Large intestine (tissue), 12 donors: ENCODE measurements at places on chromosomes 2 and 18.

DNA sequence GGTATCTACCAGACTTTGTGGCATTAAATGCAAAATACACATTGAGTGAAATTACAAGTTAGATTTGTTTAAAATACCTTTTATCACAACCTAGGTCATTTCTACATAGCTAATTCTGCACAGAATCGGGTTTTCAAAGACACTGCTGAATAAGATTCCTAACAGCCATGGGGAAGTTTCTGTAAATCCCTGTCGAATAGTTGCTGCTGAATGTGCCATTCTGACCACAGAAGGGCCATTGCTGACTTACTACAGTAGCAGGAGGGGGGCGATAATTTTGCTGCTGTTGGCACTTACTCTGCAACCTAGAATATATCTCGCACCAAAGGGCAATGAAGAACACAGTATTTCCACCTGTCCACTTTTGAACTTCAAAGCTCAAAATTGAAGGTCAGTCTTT is 232.8 kb downstream of the TCF4 start:
- DNase-seq, result no peak

- DNase-seq, result no peak
These were observed 54.5 kb upstream of the SPAG16 start for GRCh38 chr2:213229814-213230213.

GRCh38 chr2:129880971-129881370 is 98.5 kb upstream of the RAB6C start:
- DNase-seq, result no peak

GRCh38 chr2:143649226-143649740 is 520.1 kb downstream of the ARHGAP15 start:
- no peak for DNase-seq

DNA sequence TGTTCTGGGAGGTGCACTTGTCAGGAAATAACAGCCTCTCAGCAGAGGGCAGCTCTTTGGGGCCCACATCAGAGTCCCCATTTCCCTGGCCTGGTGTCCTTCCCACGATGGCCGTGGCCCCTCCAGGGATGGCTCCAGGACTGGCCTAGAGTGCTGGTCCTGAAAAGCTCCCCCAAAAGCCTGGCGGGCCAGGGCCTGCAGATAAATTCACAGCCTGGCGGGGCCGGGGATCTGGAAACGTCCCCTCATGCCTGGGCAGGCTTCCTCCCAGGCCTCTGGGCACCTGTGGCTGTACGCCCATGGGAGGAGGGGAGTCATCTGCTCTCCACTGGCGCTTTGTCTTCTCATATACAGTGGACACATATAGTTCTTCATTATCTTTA is 52.6 kb upstream of the HS6ST1 start:
- DNase-seq, result no peak

- no peak for DNase-seq
These were observed 19.2 kb downstream of the RALB start for GRCh38 chr2:120271711-120272379.

GRCh38 chr2:233445152-233445830 is 91.0 kb downstream of the DGKD start:
- DNase-seq, result no peak

DNA sequence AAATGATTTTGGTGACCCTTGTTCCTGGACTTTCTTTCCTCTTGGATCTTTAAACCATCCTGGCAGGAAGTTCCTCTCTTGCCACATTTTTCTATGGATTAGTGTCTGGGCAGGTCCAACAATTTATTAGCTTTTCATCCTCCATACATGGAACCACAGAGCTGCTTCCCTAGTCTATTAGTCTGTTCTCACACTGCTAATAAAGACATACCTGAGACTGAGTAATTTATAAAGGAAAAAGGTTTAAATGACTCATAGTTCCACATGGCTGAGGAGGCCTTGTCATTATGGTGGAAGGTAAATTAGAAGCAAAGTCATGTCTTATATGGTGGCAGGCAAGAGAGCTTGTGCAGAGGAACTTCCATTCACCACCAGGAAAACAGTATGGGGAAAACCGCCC is 122.9 kb downstream of the DDX1 start:
- DNase-seq, result no peak

DNA sequence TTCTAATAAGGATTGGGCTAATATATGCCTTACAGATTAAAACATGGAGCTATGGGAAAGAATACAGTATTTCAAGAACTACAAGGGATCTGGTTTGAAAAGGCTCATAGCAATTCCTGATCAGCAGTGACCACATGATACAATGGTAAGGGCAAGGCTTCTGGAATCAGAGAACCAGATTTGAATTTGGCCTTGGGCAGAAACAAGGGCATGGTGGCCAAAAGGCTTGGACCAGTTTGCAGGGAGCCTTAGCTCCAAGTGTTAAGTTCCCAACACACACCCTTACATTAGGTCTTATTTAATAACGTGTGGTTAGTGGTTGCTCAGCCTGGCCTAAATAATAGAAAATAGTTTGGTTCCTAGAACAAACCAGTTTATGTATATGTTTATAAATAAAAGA is 87.7 kb downstream of the ZAP70 start:
- no peak for DNase-seq

GRCh38 chr18:66440433-66440832 is 163.5 kb downstream of the CDH19 start:
- DNase-seq, result peak; percentile 15

DNA sequence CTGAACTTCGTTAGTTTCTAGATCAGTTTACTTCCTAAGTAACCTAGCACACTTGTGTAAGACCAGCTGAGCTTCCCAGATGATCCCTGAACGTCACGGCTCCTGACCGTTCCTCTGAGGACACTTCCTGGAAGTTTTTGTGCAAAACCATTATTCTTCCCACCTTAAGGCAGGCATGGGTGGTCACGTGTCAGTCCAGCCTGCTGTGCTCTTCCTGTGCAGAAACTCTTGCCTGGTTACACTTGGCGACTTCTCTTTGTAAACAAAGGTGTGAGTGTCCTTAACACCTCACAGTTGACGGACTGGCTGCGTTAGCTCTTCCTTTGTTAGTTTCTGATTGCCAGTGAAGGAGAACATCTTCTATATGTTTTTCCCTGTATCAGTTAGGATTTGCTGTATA is 118.3 kb downstream of the SH3RF3 start:
- DNase-seq, result peak; percentile 31

DNA sequence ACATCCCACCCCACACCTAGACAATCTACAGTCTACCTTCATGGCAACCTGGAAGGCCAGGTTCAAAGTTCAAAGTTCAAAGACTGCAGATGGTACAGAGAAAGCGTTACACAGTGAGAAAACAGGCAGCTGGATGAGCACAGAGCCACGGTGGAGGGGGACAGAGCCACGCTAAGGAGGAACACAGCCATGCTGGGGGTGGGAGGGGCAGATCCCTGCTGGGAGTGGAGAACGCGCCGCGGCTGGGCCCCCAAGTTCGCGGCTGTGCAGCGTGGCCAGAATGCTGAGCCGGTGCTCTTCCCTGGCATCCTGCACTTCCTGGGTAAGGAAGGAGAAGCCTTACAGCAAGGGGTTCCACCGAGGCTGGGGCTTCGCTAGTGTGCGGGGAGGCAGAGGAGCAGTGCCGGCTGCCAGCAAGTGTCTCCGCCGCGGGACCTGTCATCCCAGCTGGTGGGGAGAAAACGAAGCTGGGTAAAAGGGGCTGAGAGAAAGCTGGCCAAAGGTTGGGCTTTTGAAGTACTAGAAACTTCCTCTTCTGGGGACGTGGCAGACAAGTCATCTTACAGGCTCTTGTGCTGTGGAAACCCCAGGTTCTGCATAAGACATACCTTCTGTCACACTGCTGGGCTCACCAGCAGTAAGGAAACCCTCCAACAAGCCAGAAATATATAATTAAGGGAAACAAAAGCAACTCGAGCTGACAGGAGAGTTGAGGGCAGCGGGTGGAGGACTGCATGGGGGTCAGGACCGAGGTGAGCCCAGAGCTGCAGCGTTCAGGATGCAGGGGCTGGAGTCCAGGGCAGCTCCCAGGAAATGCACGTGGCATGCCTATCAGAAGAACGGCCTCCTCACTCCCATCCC is 115.5 kb downstream of the HDAC4 start:
- no peak for DNase-seq

DNA sequence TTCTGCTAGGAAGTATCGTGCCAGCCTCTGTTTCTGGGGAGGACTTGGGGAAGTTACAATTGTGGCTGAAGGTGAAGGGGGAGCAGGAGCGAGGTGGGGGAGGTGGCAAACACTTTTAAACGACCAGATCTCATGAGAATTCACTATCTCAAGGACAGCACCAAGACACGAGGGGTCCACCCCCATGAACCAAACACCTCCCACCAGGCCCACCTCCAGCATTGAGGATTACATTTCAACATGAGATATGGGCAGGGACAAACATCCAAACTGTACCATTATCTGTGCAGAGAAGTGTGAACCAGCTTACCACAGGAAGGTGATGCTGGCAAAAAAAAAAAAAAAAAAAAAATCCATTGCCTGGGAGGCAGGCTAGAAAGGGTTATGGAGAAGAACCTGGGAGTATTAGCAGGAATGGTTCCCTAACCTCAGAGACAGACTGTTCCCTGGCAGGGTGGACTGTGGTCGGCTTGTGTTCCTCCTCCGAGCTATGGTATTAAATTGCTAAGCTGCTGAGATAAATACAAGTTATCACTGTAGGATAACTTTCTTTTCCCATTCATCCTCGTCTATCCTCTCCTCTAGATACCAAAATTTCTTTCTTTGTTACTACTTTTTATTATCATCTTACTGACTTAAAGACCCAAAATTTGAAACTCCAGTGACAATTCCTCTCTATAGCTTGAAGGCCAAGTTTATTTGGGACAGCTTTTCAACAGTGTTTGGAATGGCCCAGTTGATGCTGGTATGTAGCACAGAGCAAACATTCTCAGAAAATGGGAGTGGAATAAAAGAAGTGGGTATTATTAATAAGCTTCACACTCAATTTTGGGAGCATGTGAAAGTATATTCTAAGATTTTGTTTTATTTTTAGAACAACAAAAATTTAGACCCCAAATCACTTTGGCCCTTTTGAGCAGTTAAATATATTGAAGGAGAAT is 73.7 kb upstream of the MAP3K20 start:
- no peak for DNase-seq

GRCh38 chr2:102099536-102100298 is 42.8 kb upstream of the IL1R1 start:
- DNase-seq, result no peak

DNA sequence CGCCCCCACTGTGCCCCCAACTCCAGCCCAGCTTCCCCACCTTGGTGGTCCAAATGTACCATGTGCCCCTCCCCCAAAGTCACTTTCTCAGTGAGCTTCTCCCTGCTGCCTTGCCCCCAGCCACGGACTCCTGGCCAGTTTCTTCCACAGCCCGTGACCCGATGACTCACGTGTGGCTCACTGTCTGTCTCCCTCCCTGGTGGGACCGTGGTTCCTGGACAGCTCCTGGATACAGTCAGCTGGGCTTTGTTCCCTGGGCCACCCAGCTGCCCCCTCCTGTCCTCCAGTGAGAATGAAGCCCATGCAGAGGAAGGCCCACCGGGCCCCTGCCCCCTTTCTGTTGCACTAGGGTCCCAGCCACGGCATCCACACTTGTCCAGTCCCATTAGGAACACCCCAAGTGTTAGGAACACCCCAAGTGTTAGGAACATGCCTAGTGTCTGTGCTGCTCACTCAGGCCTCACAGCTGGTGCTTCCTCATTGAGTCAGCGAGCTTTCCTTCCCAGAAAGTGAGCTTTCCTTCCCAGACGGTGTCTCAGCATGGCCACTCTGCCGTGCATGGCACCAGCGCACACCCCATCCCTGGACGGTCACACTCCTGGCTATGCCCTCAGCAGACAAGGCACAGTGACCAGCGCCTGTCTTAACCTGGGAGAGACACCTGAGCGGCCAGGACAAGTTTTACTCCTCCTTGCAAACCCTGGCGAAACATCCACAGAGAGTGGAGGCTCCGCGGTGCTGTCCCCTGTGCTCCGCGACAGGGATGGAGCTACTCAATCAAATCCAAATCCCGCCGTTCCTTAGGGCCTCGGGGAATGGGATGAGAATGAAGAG is 44.8 kb upstream of the CTDP1 start:
- no peak for DNase-seq

- DNase-seq, result peak; percentile 11
These were observed 829 bp downstream of the ACVR1C start for GRCh38 chr2:157627594-157628476.

- no peak for DNase-seq
These were observed 270.4 kb downstream of the LRATD1 start for GRCh38 chr2:14902953-14903352.

GRCh38 chr2:162342841-162343240 is 1.1 kb upstream of the GCA start:
- no peak for DNase-seq

DNA sequence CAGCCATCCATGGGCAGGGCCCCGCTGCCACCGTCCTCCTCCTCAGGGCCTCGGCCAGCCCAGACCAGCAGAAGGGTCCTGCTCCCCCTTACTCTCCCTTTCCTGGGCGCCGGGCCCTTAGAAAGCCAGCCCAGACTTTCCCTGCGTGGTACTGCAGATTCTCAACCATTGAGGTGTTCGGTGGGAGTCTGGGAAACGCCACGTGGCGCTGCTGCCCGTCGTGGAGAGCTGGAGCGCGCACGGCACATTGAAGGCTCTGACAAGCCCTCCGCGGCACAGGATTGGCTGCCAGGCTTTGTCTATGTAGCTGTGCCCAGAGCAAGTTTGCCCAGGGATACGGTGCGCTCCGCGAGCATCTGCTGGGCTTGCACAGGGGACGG is 10.4 kb upstream of the KLHL30 start:
- DNase-seq, result no peak

DNA sequence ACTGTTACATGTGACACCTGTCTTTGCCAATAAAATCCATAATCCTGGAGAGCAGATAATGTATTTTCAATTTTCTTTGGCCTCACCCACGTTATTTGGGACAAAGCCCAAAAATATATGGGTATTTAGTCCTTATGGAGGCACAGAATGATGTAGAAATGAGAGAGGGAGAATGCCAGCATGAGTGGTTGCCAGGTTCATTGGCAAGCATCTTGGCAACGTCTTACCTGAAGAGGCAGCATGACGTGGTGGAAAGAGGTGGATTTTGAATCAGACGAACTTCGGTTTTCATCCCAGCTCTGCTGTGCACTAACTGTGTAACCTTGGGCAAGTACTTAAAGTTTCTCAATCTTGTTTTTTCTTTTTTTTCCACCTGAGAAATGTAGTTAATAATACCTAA is 969.6 kb upstream of the PIK3C3 start:
- no peak for DNase-seq

DNA sequence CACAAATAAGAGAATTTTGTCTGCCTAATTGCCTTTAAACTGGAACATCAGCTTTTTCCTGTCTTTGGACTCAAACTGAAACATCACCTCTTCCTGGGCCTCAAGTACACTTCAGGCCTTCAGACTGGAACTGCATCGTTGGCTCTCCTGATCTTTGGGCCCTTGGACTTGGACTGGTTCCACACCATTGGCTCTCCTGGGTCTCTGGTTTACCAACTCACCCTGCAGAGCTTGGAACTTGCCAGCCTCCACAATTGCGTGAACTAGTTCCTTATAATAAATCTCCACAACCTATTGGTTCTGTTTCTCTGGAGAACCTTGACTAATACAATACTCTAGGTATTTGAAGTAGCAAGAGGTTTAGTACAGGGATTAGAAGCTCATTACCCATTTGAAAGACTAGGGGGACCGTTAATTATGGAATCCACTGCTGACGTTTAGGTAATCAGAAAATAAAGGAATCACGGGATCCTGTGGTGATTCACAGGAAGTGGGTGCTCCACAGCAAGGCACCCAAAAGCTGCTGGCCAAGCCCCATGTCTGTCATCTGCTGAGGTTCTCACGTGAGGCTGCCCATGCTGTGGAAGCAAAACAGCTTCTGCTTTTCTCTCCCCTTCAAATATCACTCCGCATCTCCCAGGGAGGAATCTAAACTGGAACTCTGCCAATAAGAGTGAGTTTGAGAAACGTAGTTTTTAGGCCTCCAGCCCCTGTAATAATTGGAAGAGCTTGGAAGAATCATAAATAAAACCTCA is 20.0 kb upstream of the SGPP2 start:
- no peak for DNase-seq

GRCh38 chr2:132974467-132975095 is 304.6 kb upstream of the LYPD1 start:
- DNase-seq, result no peak
